ENCODE measurements at places on chromosomes 16 and 17.

DNA sequence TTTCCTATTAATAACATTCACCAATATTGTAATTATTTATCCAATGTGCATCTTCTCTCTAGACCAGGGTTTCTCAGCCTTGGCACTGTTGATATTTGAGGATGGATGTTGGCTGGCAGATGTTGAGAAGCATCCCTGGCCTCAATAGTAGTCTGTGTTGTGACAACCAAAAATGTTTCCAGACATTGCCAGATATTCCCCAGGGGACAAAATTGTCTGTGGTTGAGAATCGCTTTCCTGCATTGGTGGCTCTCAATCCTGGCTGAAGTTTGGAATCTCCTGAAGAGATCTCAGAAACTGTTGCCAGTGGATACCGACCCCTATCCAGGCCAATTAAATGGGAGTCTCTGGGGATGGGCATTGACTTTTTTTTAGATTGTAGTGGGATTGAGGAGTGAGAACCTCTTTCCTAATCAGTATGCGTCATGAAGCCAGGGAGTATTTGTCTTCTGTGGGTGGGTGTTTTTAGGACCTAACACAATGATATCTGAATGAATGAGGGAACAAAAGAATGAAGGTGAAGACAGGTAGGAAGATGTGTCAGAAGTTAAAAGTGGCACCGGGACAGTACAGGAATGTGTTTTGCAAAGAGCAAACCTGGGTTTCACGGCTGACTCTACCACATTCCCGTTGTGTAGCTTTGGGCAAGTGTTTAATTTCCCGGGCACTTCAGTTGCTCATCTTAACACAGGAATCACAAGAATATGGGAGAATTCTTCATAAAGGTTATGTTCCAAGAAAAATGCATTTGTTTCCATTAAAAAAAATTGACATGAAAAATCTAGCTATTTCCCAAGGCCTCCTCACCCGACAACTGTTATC, 24.3 kb downstream of the HSD17B2 start:
- H3K4me1 ChIP-seq: peaks cover 21% of the 10 kb centered on the region
- H3K36me3 ChIP-seq: no peaks in the 10 kb centered on the region
- H3K27me3 ChIP-seq: no peaks in the 10 kb centered on the region
- no peak for DNase-seq
- no peak overlapping the region for H3K4me3 ChIP-seq

- DNase-seq: peak; percentile 81
- H3K4me1 ChIP-seq: peaks cover 13% of the 10 kb centered on the region
- no peaks in the 10 kb centered on the region for H3K27me3 ChIP-seq
- H3K4me3 ChIP-seq: no peak within 1 kb of the TSS
Measured at GRCh38 chr17:7929158-7930023, at the start of gene KCNAB3. Gene KCNAB3, minus strand, starts transcription at chr17:7929856. Its CDS starts 421 bp downstream, at chr17:7929435.

DNA sequence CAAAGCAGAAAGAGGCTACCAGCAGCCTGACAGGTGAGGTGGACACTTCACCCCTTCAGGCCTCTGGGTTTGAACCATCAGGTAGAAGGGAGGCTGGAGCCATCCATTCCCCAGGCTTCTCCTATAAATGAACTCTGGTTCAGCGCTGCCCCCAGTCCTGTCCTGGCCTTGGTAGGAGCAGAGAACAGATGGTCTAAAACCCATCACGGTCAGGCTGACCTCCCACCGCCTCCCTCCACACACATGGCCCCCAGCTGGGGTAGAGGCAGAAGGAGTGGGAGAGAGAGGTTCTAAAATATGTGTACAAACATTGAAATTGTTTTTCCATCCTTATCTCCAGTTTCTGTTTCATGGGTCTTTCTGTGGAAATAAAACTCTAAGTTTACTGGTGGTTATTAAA, 59.7 kb upstream of the DNAJA2 start:
- no peak overlapping the region for H3K4me3 ChIP-seq
- H3K36me3 ChIP-seq: no peaks in the 10 kb centered on the region
- no peak overlapping the region for H3K27ac ChIP-seq
- no peak for DNase-seq

- no peak for DNase-seq
- peak overlapping the region; percentile 53 for H3K27ac ChIP-seq
- no peak overlapping the region for H3K4me3 ChIP-seq
- no peaks in the 10 kb centered on the region for H3K36me3 ChIP-seq
- peaks cover 23% of the 10 kb centered on the region for H3K4me1 ChIP-seq
- H3K27me3 ChIP-seq: peaks cover 84% of the 10 kb centered on the region
Measured at GRCh38 chr16:87065446-87066132, 251.6 kb downstream of the C16orf95 start.

DNA sequence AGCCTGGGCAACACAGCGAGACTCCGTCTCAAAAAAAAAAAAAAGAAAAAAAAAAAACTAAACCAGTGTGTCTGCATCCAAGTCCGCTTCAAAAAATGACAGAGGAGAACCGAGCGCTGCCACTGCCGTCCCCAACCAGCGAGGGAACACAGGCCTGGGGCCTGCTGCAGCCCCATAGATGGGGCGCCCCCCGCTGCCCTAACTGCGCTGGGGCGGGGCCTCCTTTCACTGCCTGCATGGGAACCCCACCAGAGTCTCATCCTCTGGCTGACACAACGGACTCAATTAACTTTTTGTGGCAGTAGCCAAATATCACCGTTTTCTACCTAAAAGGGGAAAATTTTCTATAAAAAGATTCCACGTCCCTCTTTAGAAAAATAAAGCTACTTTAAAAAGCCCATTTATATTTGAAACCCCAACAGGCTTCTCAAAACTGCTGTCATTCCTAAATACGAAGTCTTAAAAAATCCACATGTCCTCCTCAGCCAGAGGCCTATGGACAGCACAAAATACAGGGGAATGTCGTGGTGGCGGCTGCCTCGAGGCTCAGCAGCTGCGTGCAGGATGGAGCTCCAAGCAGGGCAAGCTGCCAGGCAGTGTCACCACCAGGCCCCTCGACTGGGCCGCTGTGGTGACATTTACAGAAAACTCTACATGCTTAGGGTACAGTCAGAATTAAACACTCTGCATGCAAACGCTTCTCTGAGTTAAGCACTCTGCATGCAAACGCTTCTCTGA, 30.3 kb downstream of the KLHDC4 start:
- H3K36me3 ChIP-seq: no peaks in the 10 kb centered on the region
- peak; percentile 17 for DNase-seq
- no peak overlapping the region for H3K27ac ChIP-seq
- no peak overlapping the region for H3K4me3 ChIP-seq

DNA sequence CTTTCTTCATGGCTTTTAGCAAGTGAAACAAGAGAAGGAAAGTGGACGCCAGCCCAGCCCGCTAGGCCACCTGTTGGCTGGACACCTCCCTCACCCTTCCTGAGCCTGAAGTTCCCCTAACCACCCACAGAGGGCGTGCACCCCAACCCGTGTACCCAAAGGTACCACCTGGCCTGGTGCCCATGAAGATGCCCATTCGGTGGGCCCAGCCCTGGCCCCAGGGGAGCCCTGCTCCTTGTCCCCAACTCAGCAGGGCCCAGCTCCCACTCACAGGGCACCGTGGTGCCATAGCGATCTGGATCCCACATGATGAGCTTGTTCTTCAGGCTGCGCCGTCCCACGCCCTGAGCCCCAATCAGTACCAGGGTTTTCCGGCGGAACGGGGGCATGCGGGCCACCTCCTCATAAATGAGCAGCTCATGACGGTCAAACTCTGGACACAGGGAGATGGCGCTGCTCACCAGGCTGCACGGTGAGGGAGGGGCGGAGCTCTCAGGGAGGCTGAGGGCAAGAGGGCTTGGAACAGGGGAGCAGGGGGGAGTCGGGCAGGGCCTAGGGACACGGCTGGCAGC, 26.8 kb downstream of the MPP2 start:
- H3K4me3 ChIP-seq: no peak overlapping the region
- H3K36me3 ChIP-seq: no peaks in the 10 kb centered on the region
- H3K27ac ChIP-seq: no peak overlapping the region
- H3K27me3 ChIP-seq: no peaks in the 10 kb centered on the region
- no peaks in the 10 kb centered on the region for H3K4me1 ChIP-seq

DNA sequence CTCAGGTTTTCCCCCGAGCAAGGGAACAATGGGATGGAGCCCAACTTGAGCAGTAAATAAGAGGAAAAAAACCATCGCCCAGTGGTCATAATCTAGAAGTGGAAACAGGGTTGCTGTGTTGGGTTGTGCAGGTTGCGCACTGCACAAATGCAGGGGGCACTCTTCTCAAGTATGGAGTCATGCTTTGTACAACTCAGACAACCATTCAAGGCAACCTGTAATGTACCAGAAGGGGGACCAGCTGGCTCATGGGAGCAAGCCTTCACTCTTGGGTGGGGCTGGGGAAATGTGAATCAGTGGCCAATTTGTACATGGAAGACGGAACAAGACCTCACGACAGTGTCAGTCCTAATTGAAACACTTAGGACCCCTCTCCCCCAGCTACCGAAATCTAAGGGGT, 23.9 kb upstream of the LITAF start:
- no peaks in the 10 kb centered on the region for H3K36me3 ChIP-seq
- DNase-seq: no peak
- H3K27me3 ChIP-seq: no peaks in the 10 kb centered on the region
- H3K4me1 ChIP-seq: peaks cover 78% of the 10 kb centered on the region
- H3K27ac ChIP-seq: no peak overlapping the region

- no peaks in the 10 kb centered on the region for H3K4me1 ChIP-seq
- no peaks in the 10 kb centered on the region for H3K36me3 ChIP-seq
- DNase-seq: no peak
- H3K27me3 ChIP-seq: peaks cover 10% of the 10 kb centered on the region
Measured at GRCh38 chr17:56661906-56662305, 68.4 kb downstream of the NOG start.

- DNase-seq: no peak
- H3K36me3 ChIP-seq: no peaks in the 10 kb centered on the region
- H3K27ac ChIP-seq: peak overlapping the region; percentile 80
Measured at GRCh38 chr16:56625943-56626654, 518 bp downstream of the MT1E start.

GRCh38 chr17:47604598-47604927, 45.2 kb upstream of the KPNB1 start:
- H3K4me3 ChIP-seq: no peak overlapping the region
- H3K4me1 ChIP-seq: no peaks in the 10 kb centered on the region
- no peak overlapping the region for H3K27ac ChIP-seq
- DNase-seq: no peak

- H3K27ac ChIP-seq: peak overlapping the region; percentile 41
- H3K4me1 ChIP-seq: peaks cover 57% of the 10 kb centered on the region
- H3K36me3 ChIP-seq: no peaks in the 10 kb centered on the region
- peak overlapping the region; percentile 37 for H3K4me3 ChIP-seq
- no peaks in the 10 kb centered on the region for H3K27me3 ChIP-seq
- DNase-seq: no peak
Measured at GRCh38 chr17:42682722-42683403, 532 bp downstream of the CNTNAP1 start.

DNA sequence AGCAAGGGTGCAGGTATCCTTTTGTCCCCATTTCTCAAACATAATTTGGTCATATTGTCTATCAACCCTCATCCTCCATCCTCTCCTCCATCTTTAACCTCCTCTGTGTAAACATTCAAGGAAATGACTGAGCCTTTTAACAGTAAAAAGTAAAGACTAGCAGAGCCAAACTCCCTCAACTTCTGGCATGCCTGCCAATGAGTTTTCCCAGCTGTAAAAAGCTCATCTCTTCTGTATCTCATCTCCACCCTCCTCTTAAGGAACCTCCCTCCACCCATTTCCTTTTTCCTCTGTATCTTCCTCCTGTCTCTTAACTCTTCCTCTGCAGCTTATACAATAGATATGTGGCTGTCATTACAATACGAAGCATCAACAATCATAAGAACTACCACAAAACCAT, 76.9 kb upstream of the PSMD7 start:
- H3K27ac ChIP-seq: no peak overlapping the region
- no peak overlapping the region for H3K4me3 ChIP-seq
- DNase-seq: no peak
- H3K36me3 ChIP-seq: no peaks in the 10 kb centered on the region
- H3K27me3 ChIP-seq: no peaks in the 10 kb centered on the region

GRCh38 chr16:62921904-62922303, 885.7 kb upstream of the CDH8 start:
- H3K4me1 ChIP-seq: no peaks in the 10 kb centered on the region
- no peak overlapping the region for H3K4me3 ChIP-seq
- no peaks in the 10 kb centered on the region for H3K36me3 ChIP-seq
- DNase-seq: no peak
- H3K27me3 ChIP-seq: no peaks in the 10 kb centered on the region
- H3K27ac ChIP-seq: no peak overlapping the region

GRCh38 chr17:79923974-79924638, 84.9 kb upstream of the CBX4 start:
- H3K4me3 ChIP-seq: no peak overlapping the region
- H3K36me3 ChIP-seq: no peaks in the 10 kb centered on the region

GRCh38 chr16:27566417-27566816, 16.5 kb downstream of the KATNIP start:
- H3K27me3 ChIP-seq: no peaks in the 10 kb centered on the region
- no peak for DNase-seq
- no peak overlapping the region for H3K4me3 ChIP-seq

DNA sequence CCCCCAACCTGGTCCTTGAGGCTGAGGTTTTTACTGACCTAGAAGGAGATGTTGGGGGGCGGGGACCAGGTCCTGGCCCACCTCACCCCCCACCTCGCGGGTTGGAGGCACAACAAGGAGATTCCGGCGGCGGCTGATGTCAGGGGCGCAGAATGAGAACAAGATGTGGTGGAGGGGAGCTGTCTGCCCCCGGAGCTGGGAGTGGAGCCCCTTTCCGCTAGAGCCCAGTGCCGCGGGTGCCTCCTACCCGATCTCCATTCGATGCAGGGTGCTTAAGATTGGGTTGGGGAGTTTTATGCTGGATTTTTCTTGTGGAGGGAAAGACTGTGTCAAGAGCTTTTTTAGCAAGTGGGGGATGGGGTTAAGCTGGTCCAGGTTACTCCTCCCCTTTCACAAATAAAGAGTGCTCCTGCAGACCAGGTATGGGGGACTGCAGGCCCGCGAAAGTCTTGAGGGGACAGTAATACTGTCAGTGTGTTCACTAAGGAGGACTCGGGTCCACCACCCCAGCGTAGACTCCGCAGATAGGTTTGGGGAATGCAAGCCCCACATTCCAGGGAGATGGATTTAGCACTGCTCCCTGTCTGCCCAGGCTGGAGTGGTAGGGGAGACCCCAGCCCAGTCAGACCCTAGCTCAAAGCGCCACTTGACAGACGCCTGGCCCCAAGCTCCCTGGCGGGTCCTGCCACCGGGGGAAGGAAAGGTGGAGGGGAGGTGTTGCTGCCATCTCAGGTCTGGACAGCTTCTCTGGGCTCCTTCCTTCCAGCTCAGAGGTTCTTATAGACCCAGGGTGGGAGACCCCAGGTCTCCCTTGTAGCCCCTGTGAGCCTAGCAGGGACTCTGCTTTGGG, 2.0 kb downstream of the CACNA1G start:
- H3K36me3 ChIP-seq: no peaks in the 10 kb centered on the region
- no peak for DNase-seq
- H3K27me3 ChIP-seq: peaks cover 38% of the 10 kb centered on the region
- no peak overlapping the region for H3K4me3 ChIP-seq

DNA sequence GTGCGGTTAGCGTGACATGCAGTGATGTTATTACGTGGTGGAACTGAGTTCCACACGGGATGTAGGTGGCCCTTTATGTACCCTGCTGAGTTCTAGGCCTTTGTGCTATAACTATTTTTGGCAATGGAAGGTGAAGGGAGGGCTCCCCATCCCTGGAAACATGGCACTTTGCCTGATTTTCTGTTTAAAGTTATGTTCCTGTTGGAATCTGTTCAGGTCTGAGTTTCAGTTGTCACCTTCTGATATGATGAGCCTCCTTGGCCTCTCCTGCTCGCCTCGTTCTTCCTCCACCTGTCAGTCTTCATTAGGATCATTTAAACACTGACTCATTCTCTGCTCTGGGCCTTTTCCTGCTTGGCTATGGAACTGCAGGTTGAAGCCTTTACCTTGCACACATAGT, 200.6 kb downstream of the FTO start:
- no peak overlapping the region for H3K4me3 ChIP-seq
- DNase-seq: no peak
- H3K27me3 ChIP-seq: no peaks in the 10 kb centered on the region
- no peak overlapping the region for H3K27ac ChIP-seq
- H3K36me3 ChIP-seq: no peaks in the 10 kb centered on the region
- H3K4me1 ChIP-seq: no peaks in the 10 kb centered on the region
